Activated T-cell treated with anti-CD3 and anti-CD28 coated beads for 1 hour (primary cell): ENCODE measurements at places on chromosomes 5 and 9.

- DNase-seq = no peak
Observed at GRCh38 chr5:179373961-179374505, 28.8 kb upstream of the ADAMTS2 start.

DNA sequence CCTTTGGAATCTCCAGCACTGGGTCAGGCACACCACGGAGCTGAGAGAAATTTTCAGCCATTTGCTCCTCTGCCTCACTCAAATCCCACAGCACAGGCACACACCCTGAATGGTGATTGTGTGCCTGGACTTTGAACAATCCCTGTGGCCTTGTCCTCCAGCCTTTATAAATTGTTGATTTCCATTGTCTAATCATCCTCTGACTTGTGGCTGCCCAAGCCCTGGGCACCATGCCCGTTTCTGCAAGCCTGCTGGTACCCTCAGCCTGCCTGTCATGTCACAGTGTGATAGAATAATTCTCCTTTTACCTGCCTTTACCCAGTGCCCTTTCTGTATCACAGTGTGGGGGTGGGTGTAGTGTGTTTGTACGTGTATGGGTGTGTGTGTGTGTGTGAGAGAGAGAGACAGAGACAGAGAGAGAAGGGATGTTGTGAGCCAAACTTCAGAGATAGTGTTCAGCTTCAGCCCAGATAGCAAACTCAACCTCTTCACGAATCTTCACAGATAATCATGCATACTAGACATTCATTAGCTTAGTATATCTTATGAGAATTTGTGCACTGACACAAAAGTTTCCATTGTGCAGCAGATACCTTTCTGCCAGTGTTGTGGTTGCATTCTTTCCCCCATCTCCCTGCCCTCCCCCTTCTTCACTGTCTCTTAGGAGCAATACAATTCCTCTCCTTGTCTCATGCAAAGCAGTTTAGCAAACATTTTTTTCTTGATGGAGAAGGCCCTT, 27.8 kb upstream of the SLC44A1 start:
- no peak for DNase-seq

DNA sequence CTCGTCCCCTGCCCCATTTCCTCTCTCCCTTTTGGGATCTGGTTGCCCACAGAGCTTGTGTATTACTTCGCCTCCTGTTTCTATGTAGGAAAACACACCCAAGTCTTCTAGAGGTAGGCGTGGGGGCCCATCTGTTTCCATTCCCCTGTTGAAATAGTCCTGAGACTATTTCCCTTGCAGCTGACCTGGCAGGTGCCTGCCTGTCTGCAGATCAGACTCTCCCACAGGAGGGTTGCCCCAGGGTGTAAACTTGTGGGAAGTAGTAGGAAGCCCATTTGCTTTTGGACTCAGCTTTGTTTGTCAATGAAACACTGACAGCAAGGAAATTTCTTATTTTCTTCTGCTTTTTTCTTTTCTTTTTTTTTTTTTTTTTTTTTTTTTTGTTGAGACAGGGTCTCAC, 16.3 kb upstream of the GARNL3 start:
- DNase-seq = no peak

GRCh38 chr9:20618361-20618802, 3.9 kb downstream of the MLLT3 start:
- DNase-seq = no peak

DNA sequence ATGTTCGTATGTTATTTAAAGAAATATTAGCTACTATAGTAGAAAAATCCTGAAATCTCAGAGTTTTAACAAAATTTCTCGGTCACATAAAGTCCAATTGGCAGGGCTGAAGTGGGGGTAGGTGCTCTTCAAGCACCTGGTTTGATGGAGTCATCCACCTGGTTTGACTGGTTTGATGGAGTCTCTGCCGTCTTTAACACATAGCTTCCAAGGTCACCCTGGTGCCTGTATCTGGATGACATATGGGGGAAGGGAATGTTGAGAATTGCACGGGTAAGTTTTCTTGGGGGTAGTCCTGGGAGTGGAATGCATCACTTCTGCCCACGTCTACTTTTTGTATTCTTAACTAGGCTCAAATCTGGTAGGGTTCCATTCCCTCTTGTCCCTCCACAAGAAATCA, 351.2 kb downstream of the SH3GL2 start:
- DNase-seq = no peak

GRCh38 chr9:114919611-114920010, 10.8 kb downstream of the TNFSF8 start:
- no peak for DNase-seq

- DNase-seq = no peak
Observed at GRCh38 chr5:180641566-180641900, 7.9 kb downstream of the FLT4 start.

- no peak for DNase-seq
Observed at GRCh38 chr5:118952992-118953651, 35.2 kb downstream of the DTWD2 start.

DNA sequence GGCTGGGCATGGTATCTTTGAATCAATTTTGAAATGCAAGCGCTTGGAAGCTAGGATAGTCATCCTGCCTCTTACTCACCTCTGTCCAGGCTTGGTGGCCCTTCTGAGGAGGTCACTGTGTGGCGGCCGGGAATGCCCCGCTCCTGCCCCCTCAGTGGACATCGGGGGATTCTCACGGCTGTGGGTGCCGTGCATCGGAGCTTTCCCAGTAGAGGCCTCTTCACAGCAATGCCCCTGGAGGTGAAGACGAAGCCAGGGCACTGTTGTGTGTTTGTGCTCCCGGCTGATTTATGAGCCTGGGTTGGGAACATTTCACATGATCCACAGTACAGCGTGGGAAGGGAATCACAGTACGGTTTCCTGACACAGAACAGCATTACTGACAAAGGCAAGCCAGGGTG, 147.5 kb downstream of the NXNL2 start:
- DNase-seq = no peak

DNA sequence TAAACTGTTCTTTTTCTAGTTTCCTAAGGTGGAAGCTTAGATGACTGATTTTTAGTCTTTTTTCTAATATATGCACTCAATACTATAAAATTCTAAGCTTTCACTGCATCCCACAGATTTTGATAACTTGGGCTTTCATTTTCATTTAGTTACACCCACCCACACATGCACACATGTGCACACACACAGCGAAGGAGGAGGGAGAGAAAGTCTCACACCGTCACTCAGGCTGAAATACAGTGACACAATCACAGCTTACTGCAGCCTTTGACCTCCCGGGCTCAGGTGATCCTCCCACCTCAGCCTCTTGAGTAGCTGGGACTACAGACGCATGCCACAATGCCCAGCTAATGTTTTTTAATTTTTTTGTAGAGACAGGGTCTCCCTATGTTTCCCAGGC, 96.5 kb downstream of the SMIM23 start:
- no peak for DNase-seq

GRCh38 chr5:43000111-43000840, 39.8 kb downstream of the ANXA2R start:
- DNase-seq = no peak

- DNase-seq = no peak
Observed at GRCh38 chr5:125220284-125220683, 473.8 kb upstream of the ZNF608 start.

DNA sequence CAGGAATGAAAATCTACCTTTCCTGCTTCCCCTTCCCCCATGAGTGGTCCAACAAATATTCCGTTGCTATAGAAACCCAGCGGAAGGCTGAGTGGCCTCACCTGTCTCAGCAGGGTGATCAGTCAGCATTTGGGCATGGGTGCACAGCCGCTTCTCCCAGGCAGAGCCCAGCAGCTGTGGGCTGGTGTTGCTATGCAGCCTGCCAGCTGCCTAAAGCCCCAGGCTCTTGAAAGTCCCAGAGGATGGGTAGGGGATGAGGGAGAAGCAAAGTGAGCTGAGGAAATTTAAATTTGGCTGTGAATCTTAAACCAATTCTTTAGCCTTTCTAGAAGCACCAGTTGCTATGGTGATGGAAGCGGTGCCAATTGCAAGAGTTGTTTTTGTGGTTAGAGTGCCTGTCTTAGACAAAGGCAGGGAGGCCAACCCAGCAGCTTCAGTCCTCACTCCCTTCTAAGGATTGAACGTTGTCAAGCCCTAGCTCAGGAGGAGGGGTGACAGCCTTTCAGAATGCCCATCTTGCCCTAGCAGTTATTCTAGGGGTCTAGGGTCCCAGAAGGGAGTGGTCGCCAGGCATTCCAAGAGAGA, 151.5 kb upstream of the PITX1 start:
- no peak for DNase-seq

DNA sequence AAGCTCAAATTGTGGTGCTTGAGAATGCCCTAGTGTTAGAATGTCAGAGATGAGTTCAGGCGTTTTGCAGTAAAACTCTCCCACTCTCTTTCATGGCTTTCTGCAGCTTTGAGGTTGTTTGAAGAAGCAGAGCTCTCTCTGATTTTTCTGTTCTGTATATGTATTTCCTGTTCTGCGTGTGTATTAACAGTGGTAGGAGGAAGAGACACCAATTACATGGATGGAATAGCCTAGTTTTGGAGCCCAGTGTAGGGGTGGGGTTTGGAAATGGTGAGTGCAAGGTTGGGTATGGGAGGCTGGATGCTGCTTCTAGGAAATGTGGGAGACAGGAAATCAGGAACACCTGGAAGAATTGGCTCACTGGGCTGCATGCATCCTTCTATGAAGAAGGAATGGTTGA, 12.4 kb downstream of the LARP1 start:
- no peak for DNase-seq

DNA sequence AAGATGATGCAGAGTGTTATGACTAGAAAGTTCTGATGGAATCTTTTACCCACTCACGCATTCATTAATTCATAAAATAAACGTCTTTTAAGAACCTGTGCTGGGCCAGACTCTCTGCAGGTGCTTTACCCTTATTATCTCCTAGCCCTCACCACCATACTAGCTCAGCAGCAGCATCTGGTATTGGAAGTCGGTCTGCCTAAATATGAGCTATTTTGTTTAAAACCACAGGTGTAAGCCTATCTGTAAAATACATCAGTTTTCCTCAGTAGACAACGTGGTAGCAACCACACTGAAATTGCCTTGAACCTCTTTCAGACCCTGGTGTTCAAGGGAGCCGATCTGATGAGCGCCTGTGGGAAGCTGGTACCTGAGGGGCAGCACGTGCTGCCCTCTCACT, 69.4 kb downstream of the PPIC start:
- DNase-seq = no peak

GRCh38 chr9:124251605-124252378, 6.0 kb upstream of the NEK6 start:
- DNase-seq = no peak

GRCh38 chr5:1294835-1295649, at the start of gene TERT:
TSS of gene TERT (minus strand) at chr5:1295068. CDS start at chr5:1294989, 79 bp downstream.
- peak; percentile 69 for DNase-seq

DNA sequence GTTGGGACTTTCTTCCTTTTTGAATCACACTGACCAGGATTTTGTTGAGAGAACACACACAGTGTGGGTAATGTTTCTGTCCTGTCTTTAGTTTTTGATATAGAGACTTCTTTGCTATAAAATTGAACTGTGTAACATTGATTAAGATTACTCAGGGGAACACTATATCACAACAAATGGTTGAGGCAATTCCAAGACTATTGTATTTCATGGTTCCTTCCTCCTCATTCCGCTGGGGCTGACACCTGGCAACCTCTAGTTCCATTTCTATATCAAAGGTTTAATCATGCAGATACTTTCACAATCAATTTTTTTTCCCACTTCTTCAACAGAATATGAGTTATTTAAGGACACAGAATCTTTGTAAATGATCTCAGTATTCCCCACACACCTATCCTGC, 182.2 kb downstream of the TAF11L14 start:
- no peak for DNase-seq

DNA sequence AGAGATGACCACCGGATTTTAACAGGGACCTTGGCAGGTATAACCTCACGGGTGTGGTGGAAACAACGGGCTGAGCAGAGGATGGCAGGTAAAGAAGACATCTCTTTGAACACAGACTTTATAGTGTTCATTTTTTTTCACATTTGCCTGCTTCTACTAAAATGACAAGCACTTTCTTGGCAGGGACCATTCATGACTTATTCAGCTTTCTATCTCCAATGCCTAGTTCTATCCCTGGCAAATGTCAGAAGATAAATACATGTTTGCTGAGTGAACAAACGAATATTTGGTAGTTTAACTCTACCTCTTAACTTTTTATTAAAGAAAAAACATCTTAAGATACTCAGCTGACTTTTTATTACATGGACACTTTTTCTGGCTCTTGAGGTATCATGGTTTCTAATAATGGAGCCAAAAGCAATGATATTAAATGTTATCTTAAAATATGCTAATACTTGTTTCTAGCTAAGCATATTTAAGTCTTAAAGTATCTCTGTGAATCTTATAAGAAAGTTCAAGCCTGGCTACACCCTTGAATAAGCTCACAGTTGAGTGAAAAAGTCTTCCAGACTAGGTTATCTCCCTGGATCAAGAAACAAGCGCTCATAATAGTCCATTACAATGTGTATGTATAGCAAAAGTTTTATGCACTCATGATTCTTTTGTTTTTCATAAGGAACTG, 8.5 kb downstream of the ELL2 start:
- no peak for DNase-seq

DNA sequence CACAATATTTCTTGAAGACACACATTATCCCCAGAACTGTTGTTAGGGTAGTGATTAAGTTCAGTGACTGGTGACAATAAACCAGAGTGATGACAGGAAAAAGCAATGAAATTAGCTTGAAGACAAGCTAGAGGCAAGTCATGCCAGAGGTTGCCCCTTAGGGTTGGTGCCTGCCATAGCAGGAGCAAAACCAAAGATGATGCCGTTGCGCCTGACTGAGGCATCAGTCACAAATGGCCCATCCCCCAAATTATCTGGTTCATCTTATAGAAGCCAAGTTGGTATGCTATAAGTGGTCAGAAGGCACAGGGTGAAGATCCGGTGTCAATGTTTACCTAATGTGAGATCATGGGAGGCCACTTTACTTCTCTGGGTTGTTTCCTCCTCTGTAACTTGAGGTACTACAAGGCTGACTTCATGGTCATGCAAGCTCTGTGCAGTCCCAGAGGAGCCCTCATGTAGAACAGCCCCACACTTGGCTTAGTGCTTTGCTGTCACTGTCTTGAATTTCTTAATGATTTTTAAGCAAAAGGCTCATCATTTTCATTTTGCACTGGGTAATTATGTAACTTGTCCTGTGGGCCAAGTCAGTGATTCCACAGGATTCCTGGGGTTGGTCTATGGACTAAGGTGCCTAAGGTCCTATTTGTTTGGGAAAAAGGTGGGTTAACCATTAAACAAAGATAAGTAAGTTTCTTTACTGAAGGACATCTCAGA, 211.3 kb downstream of the MAN2A1 start:
- DNase-seq = no peak

GRCh38 chr5:138033907-138034306, 1.0 kb upstream of the FAM13B start:
- DNase-seq = no peak

DNA sequence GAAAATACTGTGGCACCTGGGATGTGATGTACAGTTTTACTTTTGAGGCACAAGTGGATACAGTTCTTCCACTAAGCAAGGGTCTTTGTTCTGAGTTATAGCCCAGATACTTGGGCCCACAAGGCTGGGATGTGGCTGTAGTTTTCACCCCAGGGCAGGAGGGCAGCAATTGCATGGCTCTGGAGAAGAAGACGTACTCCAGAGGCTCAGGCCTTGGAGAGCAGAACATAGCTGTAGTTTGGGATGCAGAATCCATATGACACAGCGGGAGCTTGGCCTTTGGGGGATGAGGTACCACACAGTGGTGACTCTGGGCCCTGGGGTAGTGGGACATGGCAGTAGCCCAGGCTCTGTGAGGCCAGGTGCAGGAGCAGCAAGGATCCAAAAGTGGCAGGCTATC, 110.8 kb upstream of the FSTL4 start:
- DNase-seq = no peak
